A172 (cell line): ENCODE measurements at places on chromosomes 2 and 18. TPM values are rescaled to one million over a fixed set of nuclear protein-coding genes. Genes with fewer than 3 reads are reported as not detected.

Gene TNFAIP6
- total RNA-seq: 0.21 and 2.0 TPM in 2 replicates

Gene VSNL1
- total RNA-seq: not detected in 2 replicates

Gene ACMSD
- total RNA-seq: not detected in 2 replicates

Gene NETO1
- 19.6 and 27.4 TPM in 2 replicates for total RNA-seq

Gene REG1B
- total RNA-seq: not detected in 2 replicates

Gene AFG3L2
- total RNA-seq: 94.3 and 98.5 TPM in 2 replicates

Gene MPHOSPH10
- total RNA-seq: 46.4 and 64.3 TPM in 2 replicates

Gene CIB4
- total RNA-seq: not detected in 2 replicates
